ENCODE measurements at places on chromosomes 5 and 9. TPM values are rescaled to one million over a fixed set of nuclear protein-coding genes. Genes with fewer than 3 reads are reported as not detected.

Gene IL5
- not detected for total RNA-seq

Gene FBP1
- 0.95 TPM for total RNA-seq

Gene THG1L
- total RNA-seq: 13.8 TPM

Gene BTNL8
- not detected for total RNA-seq

DNA sequence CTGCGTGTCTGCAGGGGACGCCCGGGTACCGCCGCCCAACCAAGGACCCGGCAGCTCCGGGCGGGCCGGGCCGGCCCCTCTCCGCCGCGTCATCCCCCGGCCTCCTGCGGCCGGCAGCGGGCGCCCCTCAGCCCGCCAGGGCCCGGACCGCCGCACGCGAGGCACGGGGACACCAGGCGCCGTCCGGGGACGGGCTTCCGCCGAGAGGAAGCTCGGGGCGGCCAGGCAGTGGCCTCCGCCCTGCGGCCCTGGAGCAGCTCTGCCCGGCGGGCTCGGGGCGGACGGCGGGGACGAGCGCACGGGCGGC is 373 bp downstream of the FBXW5 start:
- DNase-seq: no peak

DNA sequence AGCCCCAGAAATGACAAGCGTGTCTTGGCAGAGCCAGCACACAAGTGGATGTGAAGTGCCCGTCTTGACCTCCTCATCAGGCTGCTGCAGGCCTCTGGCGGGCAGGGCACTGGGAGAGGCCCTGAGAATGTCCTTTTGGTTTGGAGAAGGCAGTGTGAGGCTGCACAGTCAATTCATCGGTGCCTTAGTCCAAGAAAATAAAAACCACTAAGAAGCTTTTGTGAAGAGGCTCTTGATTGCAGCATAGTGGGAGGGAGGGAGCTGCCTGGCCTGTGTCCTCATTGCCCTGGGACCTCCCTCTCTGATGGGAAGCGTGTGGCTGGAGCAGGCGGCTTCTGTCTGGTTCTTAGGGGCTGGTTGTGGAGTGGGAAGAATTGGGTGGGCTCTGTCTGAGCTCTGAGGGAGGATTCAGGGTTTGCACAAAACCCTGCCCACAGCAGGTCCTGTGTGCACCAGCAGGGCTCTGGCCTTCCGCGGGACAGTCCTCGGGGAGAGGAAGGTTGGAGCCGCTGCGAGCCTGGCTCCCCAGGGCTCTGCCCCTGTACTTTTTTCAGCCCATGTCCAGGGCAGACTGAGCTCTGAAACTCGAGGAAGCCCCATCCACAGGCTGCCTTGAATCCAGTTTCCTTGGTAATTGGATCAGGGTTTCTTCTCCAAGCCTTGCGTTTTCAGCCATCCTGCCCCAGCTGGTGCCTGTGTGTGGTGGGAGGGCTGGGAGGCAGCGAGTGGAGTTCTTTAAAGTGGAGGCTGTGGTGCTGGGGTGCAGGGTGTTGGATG is 1.1 kb downstream of the HRCT1 start:
- DNase-seq: peak; percentile 65

GRCh38 chr5:147454996-147455677 is 54.7 kb downstream of the DPYSL3 start:
- DNase-seq: no peak

DNA sequence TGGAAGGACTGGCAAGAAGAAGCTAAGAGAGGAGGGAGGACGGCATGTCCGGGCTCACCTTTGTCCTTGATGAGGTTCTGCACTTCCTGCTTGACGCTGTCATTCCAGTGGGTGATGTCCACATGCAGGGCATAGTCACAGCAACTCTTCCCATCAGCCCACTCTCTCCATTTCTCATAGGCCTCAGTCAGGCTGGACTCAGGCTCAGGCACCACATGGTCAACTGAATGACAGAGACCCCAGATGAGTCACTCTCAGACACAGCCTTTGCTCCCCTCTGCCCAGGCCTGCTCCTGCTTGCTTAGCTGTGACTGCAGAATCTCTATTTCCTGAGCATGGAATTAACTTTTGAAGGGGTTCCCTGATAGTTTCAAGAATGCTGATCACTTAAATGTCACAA is 94.2 kb downstream of the DPYSL3 start:
- no peak for DNase-seq

DNA sequence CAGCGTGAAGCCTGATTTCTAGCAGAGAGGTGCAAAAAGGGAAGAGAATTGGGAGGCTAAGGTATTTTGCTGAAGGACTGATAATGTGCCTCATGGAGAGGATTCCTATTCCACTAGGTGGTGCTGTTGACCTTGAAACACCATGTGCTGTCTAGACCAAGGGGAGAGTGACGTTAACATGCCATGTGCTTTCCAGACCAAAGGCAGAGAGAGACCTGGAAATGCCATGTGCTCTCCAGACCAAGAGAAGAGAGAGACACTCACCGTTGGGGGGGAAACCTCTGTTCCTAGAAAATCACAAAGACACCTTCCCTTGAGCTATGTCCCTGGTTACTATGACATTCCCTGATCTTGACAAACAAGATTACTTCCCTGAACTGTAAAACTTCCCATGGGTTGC is 286.0 kb upstream of the TUSC1 start:
- DNase-seq: peak; percentile 80

DNA sequence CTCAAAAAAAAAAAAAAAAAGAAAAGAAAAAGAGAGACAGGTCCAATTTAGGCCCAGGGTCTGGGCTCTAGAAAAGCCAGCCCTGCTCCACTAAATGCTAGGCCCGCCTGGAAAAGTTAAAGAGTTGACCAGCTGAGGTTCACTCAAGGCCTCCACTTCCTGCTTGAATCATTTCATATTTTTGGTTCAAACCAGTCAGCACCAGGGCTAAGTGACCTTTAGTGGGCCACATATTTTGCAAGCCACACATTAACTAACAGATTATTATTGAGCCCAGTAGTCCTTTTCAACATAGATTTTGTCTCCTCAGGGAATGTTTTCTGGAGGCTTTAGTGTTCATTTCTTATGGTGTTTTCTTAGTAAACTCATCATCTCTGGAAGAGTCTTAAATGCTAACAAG is 156.6 kb downstream of the TLR4 start:
- DNase-seq: no peak

- DNase-seq: no peak
Measured at GRCh38 chr5:103272377-103272776, 13.8 kb downstream of the MACIR start.

GRCh38 chr5:38835887-38836286 is 9.9 kb upstream of the OSMR start:
- DNase-seq: no peak
